ENCODE measurements at places on chromosomes 13 and 19. TPM values are rescaled to one million over a fixed set of nuclear protein-coding genes. Genes with fewer than 3 reads are reported as not detected.
A peak's percentile ranks its signal among the peaks of the same experiment; 100 is the strongest.

The CEACAM6 gene
- not detected for total RNA-seq

DNA sequence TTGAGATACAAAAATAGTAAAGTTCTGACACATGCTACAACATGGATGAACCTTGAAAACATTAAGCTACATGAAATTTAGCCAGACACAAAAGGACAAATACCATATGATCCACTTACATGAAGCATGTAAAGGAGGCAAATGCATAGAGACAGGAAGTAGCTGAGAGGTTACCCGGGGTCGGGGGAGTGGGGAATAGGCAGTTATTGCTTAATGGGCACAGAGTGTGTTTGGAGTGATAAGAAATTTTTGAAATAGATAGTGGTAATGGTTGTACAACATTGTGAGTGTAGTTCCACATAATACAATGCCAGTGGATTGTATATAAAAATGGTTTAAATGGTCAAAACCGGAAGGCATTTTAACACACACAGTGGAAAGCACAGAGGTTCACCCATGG is 4.3 kb downstream of the N4BP2L1 start:
- DNase-seq, result no peak

DNA sequence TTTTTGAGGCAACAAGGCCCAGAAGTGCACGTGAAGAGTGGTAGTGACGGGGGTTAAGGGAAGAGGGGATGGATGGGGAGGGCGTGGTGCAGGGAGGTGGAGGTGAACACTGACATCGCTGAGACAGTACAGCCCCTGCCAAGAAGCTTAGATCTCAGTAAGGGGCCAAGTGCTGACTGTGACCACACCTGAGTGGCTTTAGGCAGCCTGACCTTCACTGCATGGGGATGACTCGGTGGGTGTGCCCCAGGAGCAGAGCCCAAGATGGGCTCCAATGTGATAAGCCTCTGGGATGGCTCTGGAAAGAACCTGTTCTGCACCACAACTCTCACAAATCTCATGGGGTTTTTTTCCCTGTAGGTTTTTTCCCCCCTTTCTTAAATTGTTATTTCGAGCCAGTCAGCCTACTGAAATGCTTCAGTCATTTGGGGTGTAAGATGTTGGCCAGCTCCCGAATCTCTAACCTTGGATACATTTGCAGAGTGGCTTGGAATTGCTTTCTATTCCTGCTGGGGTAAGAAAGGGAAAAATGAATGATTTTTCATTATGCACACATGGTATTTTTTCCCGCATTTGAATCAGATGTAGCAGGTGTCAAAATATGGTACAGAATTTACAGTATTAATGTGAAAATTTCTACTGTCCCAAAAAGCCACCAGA is 165.0 kb downstream of the TM9SF2 start:
- DNase-seq, result no peak

The SLC8A2 gene
- not detected for total RNA-seq

The IQCN gene
- 0.78 TPM for total RNA-seq

DNA sequence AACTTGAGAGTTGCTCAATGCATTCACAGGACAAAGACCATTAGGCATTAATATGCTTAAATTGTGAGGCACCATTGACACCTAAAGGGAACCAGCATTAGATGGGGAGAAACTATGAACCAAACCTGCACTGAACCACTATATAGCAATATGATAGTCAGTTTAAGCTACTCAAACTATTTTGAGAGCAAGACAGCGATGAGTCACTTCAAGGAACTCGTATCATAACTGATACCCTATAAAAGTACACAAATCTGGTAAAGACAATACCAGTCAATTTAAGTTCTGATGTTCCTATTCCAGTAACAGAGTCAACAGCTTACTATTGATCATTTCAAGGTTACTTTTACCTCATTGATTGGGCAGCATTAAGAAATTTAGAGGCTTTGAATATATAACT is 151.3 kb upstream of the ATXN8OS start:
- no peak for DNase-seq

- no peak for DNase-seq
Observed at GRCh38 chr19:55063492-55063843, 520 bp upstream of the RDH13 start.

DNA sequence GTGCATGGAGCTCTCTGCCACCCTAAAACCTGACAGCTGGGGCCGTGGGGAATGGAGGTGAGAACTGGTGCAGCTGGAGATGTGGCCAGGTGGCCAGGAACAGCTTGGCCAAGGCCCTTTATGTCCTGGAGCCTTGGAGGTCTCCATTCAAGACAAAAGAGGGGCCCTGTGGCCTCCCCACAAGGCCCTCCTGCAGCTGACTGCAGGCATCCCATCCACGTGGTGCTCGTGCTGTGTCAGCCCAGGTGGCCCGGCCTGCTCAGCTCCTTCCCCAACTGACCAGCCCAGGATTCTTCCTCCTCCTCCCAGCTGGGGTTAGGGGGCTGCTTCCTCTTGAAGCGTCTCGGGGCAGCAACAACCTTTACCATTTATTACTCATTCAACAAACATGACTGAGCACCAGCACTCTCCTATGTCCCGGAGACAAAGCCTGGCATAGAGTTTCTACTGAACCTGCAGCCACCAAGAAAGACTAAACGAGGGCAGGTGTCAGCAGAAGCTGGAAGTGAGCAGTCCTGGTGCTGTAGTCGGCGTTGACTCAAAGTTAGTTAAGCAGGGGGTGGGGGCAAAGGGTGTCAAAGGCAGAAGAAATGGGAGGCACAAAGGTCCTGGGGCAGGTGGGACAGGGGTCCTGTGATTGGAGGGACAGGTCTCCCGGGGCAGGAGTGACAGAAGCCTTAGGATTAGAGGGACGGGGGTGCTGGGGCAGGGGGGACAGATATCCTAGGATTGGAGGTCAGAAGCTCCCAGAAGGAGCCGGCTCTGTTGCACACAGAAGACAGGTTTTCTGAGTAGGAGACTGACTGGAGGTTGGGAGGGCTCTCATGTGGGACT is 23.3 kb upstream of the C13orf46 start:
- DNase-seq, result no peak

GRCh38 chr19:29813642-29814041 is 1.9 kb downstream of the CCNE1 start:
- DNase-seq, result no peak

- DNase-seq, result no peak
Observed at GRCh38 chr13:24629320-24629719, 50.9 kb upstream of the ATP12A start.

The PLA2G4C gene
- 5.3 TPM for total RNA-seq

DNA sequence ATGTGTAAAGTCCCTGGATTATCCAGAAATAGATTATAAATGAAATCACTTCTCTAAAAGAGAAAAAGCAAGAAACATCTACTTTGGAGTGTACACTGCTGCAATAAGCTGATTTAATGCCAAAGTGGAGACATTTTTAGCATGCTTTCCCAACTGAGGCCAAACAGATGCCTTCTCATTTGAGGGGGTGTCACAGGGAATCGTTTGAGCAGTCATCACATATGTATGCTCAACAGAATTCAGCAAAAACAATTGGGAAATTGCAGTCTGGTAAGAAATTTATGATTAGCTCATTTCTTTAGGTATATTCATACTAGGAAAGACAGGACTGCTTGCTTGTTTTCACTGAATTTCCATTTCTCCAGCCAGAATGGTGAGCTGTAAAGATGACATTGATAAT is 27.3 kb upstream of the TPP2 start:
- DNase-seq, result peak; percentile 33

GRCh38 chr13:28553971-28554370 is 59.0 kb upstream of the FLT1 start:
- no peak for DNase-seq

GRCh38 chr19:35908973-35909683 is 1.0 kb upstream of the TYROBP start:
- DNase-seq, result no peak

The HNRNPA1L2 gene
- 4.0 TPM for total RNA-seq

- DNase-seq, result peak; percentile 22
Observed at GRCh38 chr13:24654741-24655140, 25.5 kb upstream of the ATP12A start.

GRCh38 chr13:44576351-44577235 is 463 bp upstream of the TSC22D1 start:
- no peak for DNase-seq

- DNase-seq, result no peak
Observed at GRCh38 chr19:55913643-55914268, 18.4 kb downstream of the NLRP13 start.

The NBEA gene
- total RNA-seq, result 7.6 TPM

The EXOC3L2 gene
- total RNA-seq, result not detected

DNA sequence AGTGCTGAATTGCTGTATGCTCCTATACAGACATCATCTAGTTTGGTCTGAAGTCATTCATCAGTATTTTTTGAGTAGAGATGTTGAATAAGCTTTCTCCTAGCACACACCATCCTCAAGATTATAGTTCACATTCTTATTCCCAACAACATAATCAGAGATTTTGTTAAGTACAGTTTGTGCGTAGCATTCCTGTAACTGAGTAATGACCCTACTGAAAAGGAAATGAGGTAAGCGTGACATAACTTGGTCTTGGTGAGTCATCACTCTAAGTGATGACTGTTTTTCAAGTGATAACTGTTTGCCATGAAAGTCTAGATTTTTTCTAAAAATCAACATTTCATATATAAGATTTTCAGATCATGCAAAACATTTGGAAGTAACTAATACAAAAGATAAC is 18.5 kb upstream of the FAM216B start:
- peak; percentile 79 for DNase-seq

DNA sequence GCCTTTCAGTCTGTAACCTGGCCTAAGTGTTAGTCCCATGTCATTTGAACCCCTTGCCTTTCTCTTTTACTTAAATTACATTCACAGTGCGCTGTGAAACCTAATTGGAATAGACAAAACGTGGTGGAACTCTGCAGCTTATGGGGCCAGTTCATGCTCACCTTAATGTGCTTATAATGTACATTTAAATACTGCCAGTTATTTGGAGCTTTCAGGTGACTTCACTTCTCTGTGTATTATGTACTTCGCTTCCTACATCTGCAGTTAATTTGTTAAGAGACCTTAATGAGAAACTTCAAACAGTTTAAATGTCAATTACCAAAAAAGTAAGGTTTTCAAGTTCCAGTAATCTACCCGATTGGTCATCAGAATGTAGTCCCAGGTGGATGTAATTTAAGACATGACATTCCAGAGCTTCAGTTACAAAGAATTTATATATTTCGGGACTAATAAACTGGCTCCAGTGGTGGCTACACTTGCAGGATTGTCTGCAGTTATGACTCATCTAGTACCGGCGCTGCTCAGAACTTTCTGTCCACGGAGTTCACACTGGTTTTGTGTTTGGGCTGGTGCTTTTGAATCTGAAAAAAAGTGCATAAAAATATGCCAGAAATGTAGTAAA is 125.3 kb downstream of the TM9SF2 start:
- peak; percentile 60 for DNase-seq

- peak; percentile 2 for DNase-seq
Observed at GRCh38 chr13:29454931-29455481, 140.5 kb downstream of the SLC7A1 start.

GRCh38 chr13:102856557-102856956 is 10.7 kb downstream of the ERCC5 start:
- DNase-seq, result no peak

- DNase-seq, result no peak
Observed at GRCh38 chr19:566403-566802, 6.0 kb upstream of the BSG start.

The CGB5 gene
- not detected for total RNA-seq

The ANGPTL4 gene
- 2.3 TPM for total RNA-seq

The CGB8 gene
- 0.42 TPM for total RNA-seq

The DIRAS1 gene
- total RNA-seq, result 14.4 TPM

The TMEM238 gene
- 2.1 TPM for total RNA-seq

- no peak for DNase-seq
Observed at GRCh38 chr19:2413629-2414028, 13.8 kb downstream of the TIMM13 start.

- DNase-seq, result no peak
Observed at GRCh38 chr19:19493841-19494546, 21.4 kb downstream of the TSSK6 start.

All from HFFc6 (cell line).